ENCODE measurements at places on chromosomes 5 and 9.

DNA sequence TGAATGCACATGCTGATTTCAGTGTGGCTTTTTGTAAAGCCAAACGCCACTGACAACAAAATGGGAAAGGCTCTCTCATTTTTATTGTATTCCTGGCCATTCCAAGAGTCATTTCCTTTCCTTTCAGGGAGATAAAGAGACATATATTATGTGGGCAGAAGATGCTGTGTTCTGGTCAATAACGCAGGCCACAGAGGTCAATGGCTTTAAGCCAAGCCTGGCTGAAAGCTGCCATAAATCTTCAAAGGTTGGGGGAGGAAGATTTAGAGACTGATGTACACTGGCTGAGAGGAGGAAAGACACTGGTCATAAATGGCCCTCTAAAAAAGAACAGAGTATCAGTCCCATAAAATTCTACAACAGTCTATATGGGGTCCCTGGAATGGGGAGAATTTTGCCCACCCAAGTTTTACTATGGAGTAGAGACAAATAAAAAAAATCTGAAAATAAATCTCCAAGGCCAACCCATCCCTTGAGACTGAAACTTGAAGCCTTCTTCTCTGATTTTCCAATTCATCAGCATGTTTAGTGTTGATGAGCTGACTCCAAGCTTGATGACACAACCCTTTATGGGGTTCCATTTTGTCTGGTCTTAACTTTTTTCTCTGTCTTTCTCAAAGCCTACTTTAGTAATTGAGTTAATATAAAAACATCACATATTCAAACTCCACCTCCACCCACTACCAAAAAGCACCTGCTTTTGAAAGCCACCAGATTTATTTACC, 152.1 kb upstream of the SLC24A2 start:
- DNase-seq, result no peak

- DNase-seq, result no peak
Observed at GRCh38 chr9:83432104-83432627, 106.0 kb downstream of the FRMD3 start.

- DNase-seq, result no peak
Observed at GRCh38 chr5:23013395-23013998, 160.4 kb upstream of the CDH12 start.

GRCh38 chr5:139495638-139496435, 13.3 kb upstream of the STING1 start:
- no peak for DNase-seq

- no peak for DNase-seq
Observed at GRCh38 chr5:176678584-176678983, 31.3 kb downstream of the TSPAN17 start.

DNA sequence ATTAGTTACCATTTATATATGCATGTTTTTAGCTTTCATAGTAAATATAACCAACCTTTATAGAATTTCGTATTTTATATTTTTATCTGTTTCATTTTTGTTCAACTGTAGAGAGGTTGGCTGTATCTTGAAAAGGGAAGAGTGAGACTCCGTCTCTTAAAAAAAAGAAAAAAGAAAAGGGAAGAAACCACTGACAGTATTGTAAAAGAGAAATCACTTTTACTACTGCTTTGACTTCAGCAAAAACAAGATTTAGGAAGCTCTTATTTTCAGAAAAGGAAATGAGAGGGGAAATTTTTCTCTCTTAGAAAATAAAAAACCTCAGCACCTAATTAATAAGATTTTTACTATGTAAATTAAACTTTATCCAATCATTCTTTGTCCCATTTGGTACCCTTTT, 14.4 kb downstream of the POLK start:
- no peak for DNase-seq

GRCh38 chr9:74942801-74943200, 9.9 kb downstream of the C9orf40 start:
- DNase-seq, result peak; percentile 16

- DNase-seq, result peak; percentile 47
Observed at GRCh38 chr9:133609311-133610098, at the start of gene FAM163B. Gene FAM163B, minus strand, starts transcription at chr9:133609389. Its CDS starts 29,166 bp downstream, at chr9:133580223.

DNA sequence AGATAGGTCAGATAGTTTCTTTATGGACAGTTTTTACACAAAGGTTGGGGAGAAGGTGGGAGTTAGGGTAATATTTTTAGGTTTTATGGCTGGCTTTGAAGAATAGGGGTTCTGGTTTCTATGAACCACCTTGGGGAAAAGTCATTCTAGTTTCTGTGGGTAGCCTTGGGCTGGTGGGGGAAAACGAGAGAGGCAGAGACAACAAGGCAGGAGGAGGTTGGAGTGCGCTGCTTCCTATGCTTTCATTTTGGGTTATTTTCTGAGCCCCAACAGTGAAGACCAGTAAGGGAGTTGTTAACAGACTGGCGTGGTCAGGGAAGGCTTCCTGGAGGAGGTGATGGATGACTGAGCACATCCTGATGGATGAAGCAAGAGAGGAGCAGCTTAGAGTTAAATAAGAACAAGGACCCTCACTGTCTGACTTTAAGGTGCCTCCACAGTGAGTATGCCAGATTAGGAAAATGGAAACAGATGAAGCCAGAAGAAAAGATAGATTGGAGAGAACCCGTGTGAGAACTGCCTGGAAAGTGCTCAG, 81.9 kb downstream of the PDZD2 start:
- DNase-seq, result no peak

GRCh38 chr5:126676195-126676624, 75.5 kb downstream of the PHAX start:
- DNase-seq, result peak; percentile 44

DNA sequence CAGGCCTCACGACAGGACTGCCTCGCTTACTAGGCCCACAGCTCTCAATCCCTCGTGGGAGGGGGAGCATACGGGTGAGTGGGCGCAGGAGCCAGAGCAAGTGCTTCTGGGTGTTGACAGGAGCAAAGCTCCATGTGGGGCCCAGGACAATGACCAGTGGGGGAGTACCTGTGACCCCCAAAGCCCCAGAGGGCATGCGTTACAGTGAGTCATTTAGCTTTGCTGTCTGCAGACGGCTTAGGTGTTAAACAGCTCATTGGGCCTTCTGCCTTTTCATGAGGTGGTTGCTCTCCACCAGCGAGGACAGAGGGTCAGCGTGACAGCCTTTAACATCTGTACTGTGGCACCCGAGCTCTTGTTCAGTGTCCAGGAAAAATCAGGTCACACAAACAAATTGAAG, 78.2 kb downstream of the GRAMD2B start:
- no peak for DNase-seq

DNA sequence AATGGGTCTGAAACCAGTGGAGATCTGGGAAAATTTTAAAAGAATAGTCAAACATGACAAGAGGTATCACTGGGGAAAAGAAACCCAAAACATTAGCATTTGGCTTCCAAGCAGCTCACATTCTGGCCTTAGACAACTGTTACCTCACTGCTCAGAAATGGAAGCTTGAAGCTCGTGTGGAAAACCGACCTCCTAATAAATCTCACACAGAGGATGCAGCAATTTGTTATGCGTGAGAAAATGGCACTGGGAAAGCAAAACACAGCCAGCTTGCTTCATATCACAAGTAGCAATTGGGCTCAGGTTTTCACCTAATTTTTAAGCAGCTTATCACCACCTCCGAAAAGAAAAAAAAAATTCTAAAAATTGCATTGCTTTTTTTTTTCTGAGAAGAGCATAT, 103.3 kb upstream of the TAS2R1 start:
- DNase-seq, result no peak

DNA sequence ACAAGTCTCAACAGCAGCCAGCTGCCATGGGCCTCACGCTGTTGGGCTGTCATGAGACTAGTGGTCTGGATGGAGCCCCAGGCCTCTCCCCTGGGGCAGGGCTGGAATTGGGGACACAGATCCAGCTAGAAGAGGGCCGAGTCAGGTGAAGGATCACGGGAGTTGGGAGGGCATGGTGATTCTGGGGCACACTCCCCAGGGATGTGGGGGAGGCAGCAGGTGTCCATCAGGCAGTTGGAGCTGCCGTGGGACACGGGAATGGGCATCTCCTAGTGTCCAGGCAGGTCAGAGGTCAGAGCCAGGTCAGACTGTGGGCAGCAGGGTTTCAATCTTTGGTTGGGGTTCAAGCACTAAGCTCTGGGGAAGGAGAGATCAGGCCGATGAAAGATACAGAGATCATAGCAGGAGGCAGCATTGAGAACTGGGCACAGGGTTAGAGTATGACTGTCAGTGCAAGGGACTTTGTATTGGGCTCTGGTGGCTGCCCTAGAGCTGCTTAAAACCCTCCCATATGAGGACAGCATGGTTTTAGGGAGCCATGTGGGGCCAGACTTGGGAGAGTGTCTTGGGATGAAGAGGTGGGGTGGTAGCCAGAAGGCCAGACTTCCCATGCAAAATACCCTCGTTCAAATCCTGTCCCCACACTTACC, 59.2 kb downstream of the ARHGEF37 start:
- no peak for DNase-seq

- no peak for DNase-seq
Observed at GRCh38 chr5:28542987-28543386, 1504.6 kb upstream of the CDH9 start.

- no peak for DNase-seq
Observed at GRCh38 chr9:89453452-89453851, 44.5 kb downstream of the SEMA4D start.

GRCh38 chr5:82183828-82184227, 94.3 kb downstream of the RPS23 start:
- DNase-seq, result no peak

Data from stimulated activated CD4-positive, alpha-beta T cell treated with anti-CD3 and anti-CD28 coated beads, Interleukin-12 subunit alpha, Interleukin-12 subunit beta, amount 100 ng/mL, for 4 hours (primary cell).